ENCODE measurements at places on chromosomes 7 and 10.

- DNase-seq: no peak
Observed at GRCh38 chr7:108249453-108249852, 119.3 kb upstream of the LAMB4 start.

- DNase-seq: no peak
Observed at GRCh38 chr7:140562926-140563481, 77.6 kb downstream of the DENND2A start.

DNA sequence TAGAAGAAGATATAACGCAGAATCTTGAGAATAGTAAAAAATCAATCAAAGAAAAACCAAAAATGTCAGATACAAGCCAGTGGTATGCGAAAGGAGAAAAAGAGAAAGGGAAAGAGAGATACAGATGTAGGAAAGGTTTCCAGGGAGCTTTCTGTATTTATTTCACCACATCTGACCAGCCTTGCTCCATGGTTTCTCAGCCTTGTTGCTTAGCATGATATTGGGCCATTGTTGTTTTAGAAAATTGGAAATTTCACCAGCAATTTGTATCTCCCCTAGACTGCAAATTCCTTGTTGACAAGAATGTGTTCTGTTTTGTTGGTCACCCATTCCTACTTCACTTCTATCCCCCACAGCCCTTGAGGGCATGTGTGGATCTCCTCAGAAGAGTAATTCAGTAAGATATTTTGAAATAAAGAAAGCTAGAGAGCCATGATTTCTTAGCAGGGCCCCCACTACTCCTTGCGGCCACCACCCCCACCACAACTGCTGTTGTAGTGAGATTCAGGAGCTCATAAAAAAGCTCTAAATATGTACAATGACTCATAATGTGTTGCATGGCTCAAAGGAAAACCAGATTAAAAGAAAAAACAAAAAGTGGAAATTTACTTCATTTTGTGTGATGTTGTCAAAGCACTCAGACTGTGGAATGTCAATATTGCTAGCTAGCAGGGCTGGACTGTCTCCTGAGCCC, 138.7 kb downstream of the CHRM2 start:
- no peak for DNase-seq

- no peak for DNase-seq
Observed at GRCh38 chr7:146528581-146528980, 412.0 kb downstream of the CNTNAP2 start.

DNA sequence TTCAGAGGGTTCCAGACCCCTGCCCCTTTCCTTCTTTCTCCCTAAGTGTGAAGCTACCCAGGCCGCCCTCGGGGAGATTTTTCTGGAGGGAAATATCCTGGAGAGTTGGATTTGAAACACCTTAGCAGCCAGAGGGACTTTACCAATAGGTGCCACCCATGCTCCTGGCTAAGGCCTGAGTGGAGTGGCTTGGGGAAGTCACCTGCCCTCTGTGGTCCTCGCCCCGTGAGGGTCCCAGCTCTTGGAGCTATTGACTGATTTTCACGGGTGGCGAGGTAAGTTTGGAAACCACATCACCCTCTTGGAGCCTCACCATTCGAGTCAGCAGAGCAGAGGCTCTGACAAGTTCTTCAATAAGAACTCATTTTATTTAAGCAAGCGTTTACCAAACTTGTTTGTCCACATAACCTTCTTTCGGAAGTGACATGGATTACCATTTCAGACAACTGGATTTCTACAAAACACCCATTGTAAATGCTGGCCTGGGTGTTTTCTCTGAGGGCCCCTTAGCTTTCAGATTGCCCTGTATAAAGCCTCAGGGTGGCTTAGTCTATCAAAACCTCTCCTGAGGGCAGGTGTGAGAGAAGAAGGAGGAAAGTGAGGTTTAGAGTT, 20.4 kb downstream of the AQP1 start:
- DNase-seq: no peak
